Bladder microvascular endothelial cell (primary cell): ENCODE measurements at places on chromosomes 5 and 9. TPM values are rescaled to one million over a fixed set of nuclear protein-coding genes. Genes with fewer than 3 reads are reported as not detected.

Gene FRMPD1
- total RNA-seq: not detected in 2 replicates

Gene BHMT2
- 0.16 and 1.3 TPM in 2 replicates for total RNA-seq

Gene SLC36A2
- total RNA-seq: not detected in 2 replicates

Gene IL9
- total RNA-seq: not detected in 2 replicates

Gene FBP2
- total RNA-seq: not detected in 2 replicates

Gene LCN15
- not detected in 2 replicates for total RNA-seq

Gene ANKRD55
- 0.49 and 0.82 TPM in 2 replicates for total RNA-seq

Gene ASS1
- total RNA-seq: 6.5 and 42.4 TPM in 2 replicates

Gene SLC6A7
- not detected in 2 replicates for total RNA-seq

Gene PTCH1
- total RNA-seq: 3.1 and 7.3 TPM in 2 replicates

Gene NCS1
- total RNA-seq: 7.8 and 15.5 TPM in 2 replicates

Gene ENTREP1
- 1.8 and 19.8 TPM in 2 replicates for total RNA-seq

Gene ITGA2
- total RNA-seq: 30.0 and 65.6 TPM in 2 replicates

Gene PCDHGA8
- total RNA-seq: 0.65 and 3.0 TPM in 2 replicates

Gene HTR4
- total RNA-seq: not detected in 2 replicates

Gene ABO
- 0.16 TPM in 1 of 2 replicates, not detected in the other for total RNA-seq

Gene G3BP1
- 140 and 240 TPM in 2 replicates for total RNA-seq

Gene TICAM2
- total RNA-seq: 0.63 and 0.65 TPM in 2 replicates

Gene ZNF782
- total RNA-seq: 1.8 and 4.7 TPM in 2 replicates

Gene ARID3C
- total RNA-seq: 0.16 TPM in 1 of 2 replicates, not detected in the other

Gene KIAA0825
- 0.97 and 1.3 TPM in 2 replicates for total RNA-seq

Gene RAB3C
- total RNA-seq: 1.1 and 2.3 TPM in 2 replicates

Gene FAM221B
- not detected in 2 replicates for total RNA-seq
